Activated CD4-positive, alpha-beta T cell treated with anti-CD3 and anti-CD28 coated beads, Interleukin-2, amount 10 ng/mL, durations not matched to agents 7 days and 5 days (primary cell): ENCODE measurements at places on chromosomes 4 and X. TPM values are rescaled to one million over a fixed set of nuclear protein-coding genes. Genes with fewer than 3 reads are reported as not detected.

DNA sequence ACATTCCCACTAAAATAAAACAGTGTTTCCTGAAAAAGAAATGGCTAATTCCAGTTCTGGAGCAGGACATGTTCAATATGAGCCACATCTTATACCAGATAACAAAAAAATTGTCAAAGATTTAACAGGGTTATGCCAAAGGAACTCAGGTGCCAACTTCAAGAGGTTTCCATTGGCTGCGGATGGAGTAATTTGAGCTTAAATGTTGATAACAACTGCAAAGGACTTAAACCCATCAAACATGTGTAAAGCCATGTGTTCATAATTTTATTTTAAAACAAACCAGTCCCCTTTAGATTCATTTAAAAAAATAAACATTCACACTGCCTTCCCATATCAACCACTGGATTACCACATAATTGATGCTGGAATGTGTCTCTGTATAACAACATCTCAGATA lies 156.4 kb upstream of the PCDH18 start:
- no peak overlapping the region for H3K4me3 ChIP-seq
- H3K27me3 ChIP-seq = no peaks in the 10 kb centered on the region
- H3K27ac ChIP-seq = no peak overlapping the region
- H3K4me1 ChIP-seq = no peaks in the 10 kb centered on the region
- H3K36me3 ChIP-seq = no peaks in the 10 kb centered on the region

- no peak overlapping the region for H3K4me3 ChIP-seq
- no peaks in the 10 kb centered on the region for H3K36me3 ChIP-seq
- H3K27me3 ChIP-seq = no peaks in the 10 kb centered on the region
- no peaks in the 10 kb centered on the region for H3K4me1 ChIP-seq
- H3K27ac ChIP-seq = no peak overlapping the region
Measured at GRCh38 chr4:25702848-25703247, 47.2 kb downstream of the SLC34A2 start.

DNA sequence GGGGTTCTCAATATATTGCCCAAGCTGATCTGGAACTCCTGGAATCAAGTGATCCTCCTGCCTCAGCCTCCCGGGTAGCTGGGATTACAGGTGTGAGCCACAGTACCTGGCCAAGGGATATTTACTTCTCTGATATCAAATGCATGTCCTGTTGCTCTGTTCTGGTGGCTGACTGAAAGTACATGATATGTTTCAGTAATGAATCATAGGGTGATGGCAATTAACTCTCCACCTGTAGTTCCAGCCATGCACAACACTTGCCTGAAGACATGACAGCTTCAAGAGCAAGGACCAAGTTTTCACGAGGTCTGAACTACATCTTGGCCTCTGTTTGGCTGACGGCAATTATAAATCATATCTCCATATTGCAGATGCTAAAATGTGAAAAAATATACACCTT lies 9.1 kb downstream of the ZCCHC4 start:
- DNase-seq = no peak
- peaks cover 28% of the 10 kb centered on the region for H3K4me1 ChIP-seq
- H3K27me3 ChIP-seq = no peaks in the 10 kb centered on the region

DNA sequence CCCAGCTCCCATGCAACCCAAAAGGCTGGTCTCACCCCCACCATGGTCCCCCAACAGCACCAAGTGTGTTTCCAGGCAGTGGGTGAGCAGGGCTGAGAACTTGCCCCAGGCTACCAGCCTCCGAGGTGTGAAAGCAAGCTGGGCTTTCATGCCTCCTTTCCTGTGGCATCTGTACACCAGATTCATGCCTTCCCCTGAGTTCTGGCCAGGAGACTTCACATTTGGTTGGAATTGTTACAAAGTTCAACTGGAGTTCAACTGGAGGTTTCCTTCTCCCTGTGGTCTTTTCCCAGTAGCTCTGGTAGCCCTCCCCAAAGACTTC lies 77.6 kb upstream of the RAB40AL start:
- H3K4me3 ChIP-seq = no peak overlapping the region
- H3K27me3 ChIP-seq = no peaks in the 10 kb centered on the region
- H3K36me3 ChIP-seq = no peaks in the 10 kb centered on the region

The COL4A5 gene
- not detected for total RNA-seq

The LPAR4 gene
- total RNA-seq = not detected

The LRIT3 gene
- 0.20 TPM for total RNA-seq

The EXOC1L gene
- total RNA-seq = not detected

The AMBN gene
- total RNA-seq = not detected

The HCFC1 gene
- 116 TPM for total RNA-seq
